Fibroblast of the conjunctiva (primary cell): ENCODE measurements at places on chromosomes 12 and 14.

GRCh38 chr12:20369305-20370013 lies 1.1 kb downstream of the PDE3A start:
- peak; percentile 37 for DNase-seq

DNA sequence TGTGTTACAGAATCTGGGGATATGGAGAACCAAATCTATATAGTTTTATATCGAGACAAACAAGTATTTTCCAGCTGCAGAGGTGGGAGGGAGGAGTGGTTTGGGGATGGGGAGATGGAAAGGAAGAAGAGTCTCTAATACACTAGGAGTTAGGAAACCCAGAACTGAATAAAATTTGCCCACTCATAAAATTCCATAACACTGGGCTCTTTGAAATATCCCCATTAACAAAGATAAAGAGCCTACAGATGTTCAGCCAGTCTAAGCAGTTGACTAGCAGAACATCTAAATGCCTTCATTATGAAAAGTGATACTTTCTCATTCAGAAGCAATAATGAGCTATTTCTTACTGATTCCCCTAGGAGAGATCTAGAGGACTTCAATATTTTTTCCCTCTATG lies 151.7 kb upstream of the GZMB start:
- DNase-seq = no peak

DNA sequence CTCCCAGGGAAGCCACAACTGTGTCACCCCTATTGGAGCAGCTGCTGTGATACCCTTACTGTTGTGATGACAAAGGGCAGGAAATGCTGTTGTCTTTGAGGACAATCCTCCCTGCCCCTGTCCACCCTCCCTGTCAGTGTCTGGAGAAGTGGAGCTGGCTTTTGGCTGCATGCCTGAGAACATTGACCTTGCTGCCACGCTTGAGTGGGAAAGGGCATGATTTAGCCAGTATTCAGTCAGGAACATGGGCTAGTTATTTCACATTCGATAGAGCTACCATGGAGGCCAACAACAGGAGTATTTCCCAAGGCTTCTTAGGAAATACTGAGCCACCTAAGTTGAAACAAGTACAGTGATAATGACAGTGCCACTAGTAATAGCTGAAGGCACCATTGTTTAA lies 59.4 kb downstream of the MYRFL start:
- no peak for DNase-seq

DNA sequence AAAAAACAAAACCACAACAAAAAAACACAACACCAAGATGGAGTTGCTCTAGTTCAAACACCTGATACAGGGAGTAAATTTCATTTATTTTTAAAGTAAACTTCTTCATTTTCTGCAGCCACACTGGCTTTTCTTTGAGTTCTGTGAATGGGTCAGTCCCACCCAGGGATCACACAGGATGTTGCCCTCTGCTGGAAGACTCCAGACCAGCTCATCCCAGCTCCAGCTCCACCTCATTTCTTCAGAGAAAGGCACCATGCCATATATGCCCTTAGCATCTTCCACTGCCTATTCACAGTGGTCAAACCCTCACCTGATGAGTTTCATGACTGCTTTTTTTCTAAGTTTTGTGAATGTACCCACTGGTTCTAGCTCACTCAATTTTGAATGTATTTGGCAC lies 8.0 kb downstream of the GLIPR1 start:
- DNase-seq = peak; percentile 23

DNA sequence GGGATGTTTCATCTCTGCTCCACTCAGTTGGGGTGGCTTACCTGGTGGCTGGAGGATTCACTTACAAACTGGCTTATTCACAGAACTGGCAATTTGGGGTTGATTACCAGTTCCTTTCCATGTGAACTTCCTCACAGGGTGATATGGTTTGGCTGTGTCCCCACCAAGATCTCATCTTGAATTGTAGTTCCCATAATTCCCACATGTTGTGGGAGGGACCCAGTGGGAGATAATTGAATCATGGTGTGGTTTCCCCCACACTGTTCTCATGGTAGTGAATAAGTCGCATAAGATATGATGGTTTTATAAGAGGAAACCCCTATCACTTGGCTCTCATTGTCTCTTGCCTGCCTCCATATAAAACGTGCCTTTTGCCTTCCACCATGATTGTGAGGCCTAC lies 26.9 kb upstream of the IGF1 start:
- DNase-seq = no peak

GRCh38 chr14:30925254-30925653 lies 50.9 kb downstream of the COCH start:
- DNase-seq = no peak

GRCh38 chr12:661720-662486 lies 1.3 kb downstream of the NINJ2 start:
- DNase-seq = no peak

DNA sequence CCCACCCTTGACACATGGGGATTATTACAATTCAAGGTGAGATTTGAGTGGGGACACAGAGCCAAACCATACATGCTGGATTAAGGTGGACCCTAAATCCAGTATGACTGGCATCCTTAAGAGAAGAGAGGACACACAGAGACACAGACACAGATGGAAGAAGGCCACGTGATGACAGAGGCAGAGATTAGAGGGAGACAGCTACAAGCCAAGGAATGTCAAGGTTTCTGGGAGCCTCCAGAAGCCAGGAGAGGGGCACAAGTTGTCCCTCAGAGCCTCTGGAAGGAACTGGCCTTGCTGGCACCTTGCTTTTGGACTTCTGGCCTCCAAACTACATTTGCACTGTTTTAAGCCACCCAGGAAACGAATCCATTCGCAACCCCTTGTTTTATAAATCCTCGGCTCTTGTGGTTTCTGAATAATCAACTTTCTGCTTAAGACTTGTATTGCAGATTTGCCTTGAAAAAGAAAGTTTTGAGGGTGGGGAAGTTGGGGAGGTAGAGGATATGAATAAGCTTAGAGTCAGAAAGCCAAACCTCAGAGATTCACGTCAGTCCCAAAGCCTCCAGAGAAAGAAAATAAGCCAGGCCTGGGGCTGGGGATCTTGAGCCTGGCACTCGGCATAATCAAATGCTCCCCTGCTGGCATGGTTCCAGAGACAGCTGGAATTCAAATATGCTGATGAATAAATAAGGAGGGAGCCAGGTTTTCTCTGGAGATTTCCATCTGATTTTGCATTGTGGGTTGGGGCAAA lies 224.2 kb upstream of the PWP1 start:
- DNase-seq = peak; percentile 10

GRCh38 chr12:89632778-89633177 lies 75.9 kb downstream of the ATP2B1 start:
- DNase-seq = no peak

GRCh38 chr12:111178181-111179081 lies 190.5 kb downstream of the PHETA1 start:
- DNase-seq = no peak

DNA sequence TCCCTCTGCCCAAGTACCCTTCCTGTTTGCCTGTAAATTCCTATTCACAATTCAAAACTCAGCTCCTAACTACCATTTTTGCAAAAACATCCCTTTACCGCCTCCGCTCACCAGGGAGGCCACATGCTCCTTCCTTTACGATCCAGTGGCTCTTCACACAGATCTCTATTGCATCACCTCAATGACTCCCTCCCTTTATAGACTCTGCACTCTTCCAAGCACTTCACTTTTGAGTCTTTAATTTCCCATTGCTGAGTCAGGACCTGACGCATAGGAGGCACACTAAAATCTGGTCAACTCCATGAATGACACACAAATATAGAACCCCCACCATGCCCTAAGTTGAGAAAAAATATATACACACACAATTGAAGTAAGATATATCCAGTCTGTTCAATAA lies 45.9 kb downstream of the PPP1R13B start:
- peak; percentile 14 for DNase-seq

- DNase-seq = no peak
Measured at GRCh38 chr14:91078095-91078737, 17.8 kb upstream of the RPS6KA5 start.

GRCh38 chr12:79046021-79046420 lies 181.4 kb downstream of the SYT1 start:
- no peak for DNase-seq

DNA sequence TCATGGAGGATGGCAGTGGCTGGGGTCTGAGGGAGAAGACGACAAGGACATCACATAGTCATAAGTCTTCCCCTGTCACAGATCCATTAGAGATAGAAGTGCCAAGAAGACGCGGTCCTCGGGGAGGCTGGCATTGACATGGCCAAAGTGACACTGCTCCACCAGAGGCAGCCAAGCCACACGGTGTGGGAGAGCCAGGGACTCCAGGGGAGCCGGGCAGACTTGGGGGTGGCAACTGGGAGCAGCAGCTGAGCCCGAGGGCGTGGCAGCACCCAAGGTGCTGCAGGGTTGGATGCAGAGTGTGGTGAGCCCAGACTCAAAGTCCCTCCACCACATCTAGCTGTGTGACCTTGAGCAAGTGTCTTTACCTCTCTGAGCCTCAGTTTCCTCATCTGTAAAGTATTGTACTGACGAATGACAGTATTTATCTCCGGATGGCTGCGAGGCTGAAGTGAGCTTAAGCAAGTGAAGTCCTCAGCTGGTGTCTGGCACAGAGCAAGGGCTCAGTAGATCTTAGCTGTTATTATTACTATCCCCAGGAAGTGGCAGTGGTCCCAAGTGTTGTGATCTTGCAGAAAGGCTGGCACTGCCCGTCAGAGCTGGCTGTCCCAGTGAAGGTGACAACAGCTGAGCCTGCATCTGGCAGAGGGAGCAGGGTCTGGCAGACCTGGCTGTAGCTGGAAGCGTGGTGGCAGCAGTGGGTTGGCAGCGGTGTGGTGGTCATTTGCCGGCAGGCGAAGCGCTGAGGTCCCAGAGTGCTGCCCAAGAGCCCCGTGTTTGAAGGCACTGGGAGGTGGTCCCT lies 54.9 kb downstream of the ZNF664 start:
- no peak for DNase-seq

DNA sequence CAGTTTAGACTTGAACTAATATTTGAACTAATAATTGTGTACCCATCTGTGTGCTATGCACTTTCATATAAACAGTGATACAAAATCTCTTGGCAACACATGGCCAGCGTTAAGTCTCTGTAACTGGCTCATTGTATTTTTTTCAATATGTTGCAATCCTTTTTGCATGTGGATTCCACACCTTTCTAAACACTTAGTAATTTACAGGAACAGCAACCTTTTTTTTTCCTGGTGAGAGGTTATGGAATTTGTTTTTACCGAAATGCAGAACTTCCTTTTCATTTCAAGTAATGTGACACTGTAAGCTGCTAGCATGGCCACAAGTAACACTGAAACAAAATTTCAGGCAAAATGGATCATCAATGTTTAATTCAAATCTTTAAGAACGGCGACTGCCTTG lies 45.4 kb upstream of the EPS8 start:
- DNase-seq = peak; percentile 17

- DNase-seq = peak; percentile 90
Measured at GRCh38 chr12:124512667-124513296, 54.6 kb downstream of the NCOR2 start.

- DNase-seq = no peak
Measured at GRCh38 chr14:48614003-48614402, 938.6 kb upstream of the MDGA2 start.

DNA sequence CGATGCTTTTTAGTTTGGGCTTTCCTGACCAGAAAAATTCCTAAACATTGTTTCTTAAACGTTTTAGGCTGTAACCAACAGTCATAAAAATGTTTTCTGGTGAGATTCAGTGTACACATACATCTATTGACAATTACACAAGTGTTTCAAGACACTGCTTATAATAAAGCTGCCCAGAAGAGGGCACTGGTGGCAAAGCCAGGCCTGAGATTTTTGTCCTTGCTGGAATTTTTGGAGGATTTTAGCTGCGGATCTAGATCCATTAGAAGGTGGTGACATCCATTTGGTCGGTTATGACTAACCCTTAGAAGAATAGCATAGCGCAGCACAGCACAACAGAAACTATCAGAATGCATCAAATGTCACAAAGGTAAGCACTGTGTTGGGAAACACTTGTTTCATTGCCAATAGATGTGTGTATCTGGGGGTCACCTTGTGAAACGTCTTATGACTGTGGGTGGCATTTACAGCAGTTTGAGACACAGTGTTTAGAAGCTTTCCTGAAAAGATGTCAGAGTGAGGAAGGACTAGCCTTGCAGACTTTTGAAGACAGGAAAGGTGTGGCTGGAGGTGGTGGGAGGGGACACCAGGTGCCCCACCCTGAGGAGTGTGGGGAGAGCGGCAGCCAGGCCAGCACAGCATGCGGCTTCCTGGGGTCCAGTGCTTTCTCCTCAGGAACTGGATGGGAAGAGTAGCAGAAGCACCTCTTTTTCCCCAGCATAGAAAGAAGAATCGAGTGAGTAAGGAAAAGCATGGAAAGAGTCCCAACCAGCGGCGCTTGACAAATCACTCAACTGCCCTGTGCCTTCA lies 54.7 kb upstream of the FKBP4 start:
- DNase-seq = peak; percentile 6

- no peak for DNase-seq
Measured at GRCh38 chr14:59254911-59255545, 66.6 kb downstream of the DAAM1 start.

- DNase-seq = no peak
Measured at GRCh38 chr14:100896369-100897060, 7.0 kb downstream of the RTL1 start.
